Colonic mucosa (tissue), 4 donors: ENCODE measurements at places on chromosomes 13 and 19. TPM values are rescaled to one million over a fixed set of nuclear protein-coding genes. Genes with fewer than 3 reads are reported as not detected.
A peak's percentile ranks its signal among the peaks of the same experiment; 100 is the strongest.

The LIPE gene
- 9.6 TPM for total RNA-seq

- H3K27me3 ChIP-seq, result no peaks in the 10 kb centered on the region
- H3K27ac ChIP-seq, result no peak overlapping the region
- H3K36me3 ChIP-seq, result no peaks in the 10 kb centered on the region
- no peak overlapping the region for H3K4me3 ChIP-seq
- no peak for DNase-seq
Measured at GRCh38 chr19:44682807-44683206, 11.5 kb downstream of the CEACAM19 start.

GRCh38 chr19:32017176-32017953 is 328.0 kb upstream of the ZNF507 start:
- no peaks in the 10 kb centered on the region for H3K4me1 ChIP-seq
- H3K4me3 ChIP-seq, result no peak overlapping the region
- DNase-seq, result no peak
- H3K36me3 ChIP-seq, result no peaks in the 10 kb centered on the region
- H3K27ac ChIP-seq, result no peak overlapping the region
- no peaks in the 10 kb centered on the region for H3K27me3 ChIP-seq

The ZFP28 gene
- 2.1 TPM for total RNA-seq

The BCL3 gene
- 76.4 TPM for total RNA-seq

DNA sequence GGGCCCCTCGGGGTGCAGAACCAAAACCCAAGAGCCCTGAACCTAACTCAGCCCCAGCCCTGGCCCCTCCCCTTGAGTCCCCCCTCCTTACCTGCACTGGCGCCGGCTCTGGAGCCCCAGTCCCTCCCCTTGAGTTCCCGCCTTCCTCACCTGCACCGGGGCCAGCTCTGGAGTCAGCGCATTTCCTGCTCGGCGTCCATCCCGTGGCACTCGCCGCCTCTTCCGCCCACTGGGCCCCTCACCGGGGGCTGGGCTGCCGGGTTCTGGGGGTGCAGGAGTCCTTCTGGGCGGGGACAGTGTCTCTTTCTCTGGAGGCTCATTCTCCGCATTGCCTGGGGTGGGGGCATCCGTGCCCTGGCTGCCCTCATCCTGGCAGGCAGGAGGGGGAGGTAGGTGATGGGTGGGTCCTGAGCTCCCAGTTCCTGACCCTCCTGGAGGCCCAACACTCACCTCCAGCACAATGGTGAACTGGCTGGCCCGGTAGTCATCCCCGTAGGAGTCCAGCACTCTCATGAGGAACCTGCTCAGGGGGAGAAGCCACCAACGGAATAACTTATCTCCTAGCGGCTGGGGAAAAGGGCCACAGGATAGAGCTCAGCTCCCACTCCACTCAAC is 5.3 kb downstream of the NDUFA3 start:
- no peaks in the 10 kb centered on the region for H3K4me1 ChIP-seq
- no peak overlapping the region for H3K4me3 ChIP-seq
- peaks cover 5% of the 10 kb centered on the region for H3K36me3 ChIP-seq
- H3K27me3 ChIP-seq, result no peaks in the 10 kb centered on the region

The WBP4 gene
- total RNA-seq, result 5.8 TPM

DNA sequence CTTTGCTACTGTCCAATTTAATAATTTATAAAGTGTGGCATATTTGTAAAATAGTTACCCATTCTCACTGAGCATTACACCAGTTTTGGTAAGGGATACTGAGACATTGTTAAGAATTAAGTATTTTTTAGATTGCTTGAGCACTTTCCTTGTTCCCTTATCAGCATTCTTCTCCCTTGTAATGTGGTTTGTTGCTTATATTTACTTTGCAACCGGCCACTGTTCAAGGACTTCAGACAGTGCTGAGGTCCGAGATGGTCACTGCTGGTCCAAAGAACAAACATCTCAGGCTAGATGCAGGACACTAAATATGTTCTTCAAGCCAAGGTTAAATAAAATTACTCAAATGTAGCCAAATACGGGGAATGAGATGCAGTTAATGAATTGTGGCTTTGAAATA is 161.4 kb downstream of the TM9SF2 start:
- no peaks in the 10 kb centered on the region for H3K27me3 ChIP-seq
- no peaks in the 10 kb centered on the region for H3K4me1 ChIP-seq
- H3K36me3 ChIP-seq, result no peaks in the 10 kb centered on the region
- no peak for DNase-seq

- peak overlapping the region; percentile 25 for H3K4me3 ChIP-seq
- H3K27ac ChIP-seq, result no peak overlapping the region
- peaks cover 82% of the 10 kb centered on the region for H3K27me3 ChIP-seq
- DNase-seq, result peak; percentile 34
- no peaks in the 10 kb centered on the region for H3K36me3 ChIP-seq
Measured at GRCh38 chr19:49422407-49423070, 702 bp downstream of the PTH2 start.

GRCh38 chr19:7562646-7563393 is 27.3 kb downstream of the PNPLA6 start:
- no peak for DNase-seq
- H3K4me3 ChIP-seq, result no peak overlapping the region
- no peaks in the 10 kb centered on the region for H3K36me3 ChIP-seq
- H3K4me1 ChIP-seq, result no peaks in the 10 kb centered on the region
- H3K27ac ChIP-seq, result no peak overlapping the region

The SHD gene
- 16.8 TPM for total RNA-seq

- H3K4me1 ChIP-seq, result no peaks in the 10 kb centered on the region
- H3K36me3 ChIP-seq, result no peaks in the 10 kb centered on the region
- H3K4me3 ChIP-seq, result peak within 1 kb of the TSS; percentile 42
- peak within 1 kb of the TSS; percentile 70 for H3K27ac ChIP-seq
- no peaks in the 10 kb centered on the region for H3K27me3 ChIP-seq
Measured at GRCh38 chr13:48412881-48413351, at the start of gene LPAR6. TSS of gene LPAR6 (minus strand) at chr13:48413113. CDS start at chr13:48412423, 690 bp downstream.

DNA sequence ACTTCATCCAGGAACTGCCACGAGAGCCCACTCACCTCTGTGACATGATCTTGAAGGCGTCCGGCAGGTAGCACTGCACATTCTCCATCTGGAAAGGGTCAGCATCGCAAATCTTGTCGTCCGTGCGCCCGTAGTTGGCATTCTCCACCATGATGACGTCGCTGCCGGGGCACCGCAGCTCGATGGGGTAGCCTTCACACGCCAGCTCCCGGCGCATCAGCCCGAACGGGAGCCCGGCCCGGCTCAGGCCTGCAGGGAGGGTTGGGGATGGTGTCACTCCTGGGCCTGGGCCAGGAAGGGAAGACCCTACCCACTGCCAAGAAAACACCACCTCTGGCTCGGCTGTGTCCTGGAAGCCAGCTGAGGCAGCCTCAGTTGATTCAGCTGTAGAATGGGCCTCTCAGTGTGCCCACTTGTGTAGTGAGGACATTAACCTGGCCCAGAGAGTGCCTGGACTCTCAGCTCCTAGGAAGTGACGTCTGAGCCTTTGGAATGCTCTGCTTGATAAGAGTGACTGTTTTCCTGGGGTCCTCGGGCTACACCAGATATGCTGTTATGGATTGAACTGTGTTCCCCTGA is 28.4 kb downstream of the ADGRL1 start:
- H3K27me3 ChIP-seq, result no peaks in the 10 kb centered on the region
- H3K27ac ChIP-seq, result no peak overlapping the region
- no peaks in the 10 kb centered on the region for H3K36me3 ChIP-seq

The KIR3DL1 gene
- not detected for total RNA-seq

- no peaks in the 10 kb centered on the region for H3K36me3 ChIP-seq
- no peak overlapping the region for H3K27ac ChIP-seq
- no peak for DNase-seq
- no peaks in the 10 kb centered on the region for H3K27me3 ChIP-seq
- H3K4me3 ChIP-seq, result no peak overlapping the region
Measured at GRCh38 chr13:113159701-113160100, 1.3 kb downstream of the PROZ start.

The NANOS3 gene
- not detected for total RNA-seq

DNA sequence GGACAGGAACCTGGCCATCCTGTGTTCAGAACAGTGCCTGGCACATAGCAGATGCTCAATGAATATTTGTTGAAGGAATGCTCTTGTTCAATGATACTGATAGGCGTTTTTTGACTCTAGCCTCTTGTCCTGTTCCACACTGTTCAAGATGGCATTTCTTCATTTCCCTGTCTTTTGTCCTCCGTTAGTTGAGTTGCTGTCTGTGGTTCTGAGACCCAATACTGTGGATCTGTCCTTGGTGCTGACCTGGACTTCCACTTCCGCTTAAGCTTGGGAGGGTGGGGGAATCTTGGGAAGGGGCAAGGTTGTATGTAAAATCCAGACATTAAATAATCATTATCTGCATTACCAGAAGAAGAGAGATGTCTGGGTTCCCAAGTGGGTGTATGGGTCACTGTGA is 8.3 kb upstream of the KCNN4 start:
- H3K4me3 ChIP-seq, result no peak overlapping the region
- H3K4me1 ChIP-seq, result peaks cover 5% of the 10 kb centered on the region
- no peak for DNase-seq
- H3K36me3 ChIP-seq, result no peaks in the 10 kb centered on the region
- no peak overlapping the region for H3K27ac ChIP-seq

The NALCN gene
- total RNA-seq, result 0.27 TPM

DNA sequence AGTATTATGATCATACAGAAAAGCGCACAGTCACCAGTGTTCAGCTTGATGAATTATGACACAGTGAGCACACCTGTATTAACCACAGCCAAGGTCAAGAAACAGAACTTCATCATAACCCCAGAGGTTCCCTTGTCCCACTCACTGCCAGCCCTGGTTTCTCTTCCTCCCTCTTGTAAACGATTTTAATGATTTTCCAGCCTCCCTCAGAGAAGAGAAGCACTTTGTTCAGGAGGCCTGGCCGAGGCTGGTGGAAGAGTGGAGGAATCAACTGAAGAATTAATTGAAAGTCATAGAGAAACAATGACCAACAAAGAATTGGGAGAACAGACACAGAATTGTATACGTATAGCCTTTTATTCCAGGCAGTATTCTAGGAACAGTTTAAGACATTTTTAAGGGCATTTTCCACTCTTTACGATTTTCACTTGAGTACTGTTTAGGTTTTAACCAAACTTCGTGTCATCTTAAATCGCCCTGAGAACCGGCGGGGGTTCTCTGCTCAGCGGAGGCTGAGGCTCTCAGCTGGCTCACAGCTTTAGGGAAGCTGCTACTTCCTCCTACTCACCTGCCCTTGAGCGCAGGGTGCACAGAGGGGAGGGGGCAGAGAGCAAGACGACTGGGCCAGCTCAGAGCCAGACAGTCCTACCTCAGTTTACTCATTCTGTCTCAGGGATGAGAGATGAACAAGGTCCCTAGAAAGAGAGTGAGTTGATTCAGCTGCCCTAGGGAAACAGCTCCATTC is 108.6 kb downstream of the AKAP11 start:
- H3K27me3 ChIP-seq, result no peaks in the 10 kb centered on the region
- DNase-seq, result no peak
- H3K36me3 ChIP-seq, result no peaks in the 10 kb centered on the region
- H3K4me1 ChIP-seq, result no peaks in the 10 kb centered on the region

- H3K27ac ChIP-seq, result no peak overlapping the region
- DNase-seq, result no peak
- H3K36me3 ChIP-seq, result no peaks in the 10 kb centered on the region
Measured at GRCh38 chr13:42875475-42876269, 94.3 kb downstream of the FAM216B start.

DNA sequence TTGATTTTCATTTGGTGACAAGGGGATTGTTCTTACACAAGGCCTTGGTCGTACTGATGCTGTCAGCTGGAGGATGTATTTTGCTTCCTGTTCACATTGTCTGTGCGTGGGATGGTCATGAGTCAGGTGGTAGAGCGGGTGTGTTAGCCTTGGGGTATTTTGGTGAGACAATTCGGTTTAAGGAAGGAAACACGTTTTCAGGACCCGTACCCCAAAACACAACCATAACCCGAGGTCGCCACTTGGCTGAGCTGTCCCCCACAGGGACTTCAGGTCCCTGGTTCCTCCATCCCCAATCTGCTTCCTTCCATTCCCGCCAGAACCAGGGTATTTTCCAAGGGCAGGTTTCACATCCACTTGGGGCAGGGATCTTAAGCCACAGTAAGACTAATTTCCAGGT is 15.0 kb downstream of the MYO9B start:
- H3K4me3 ChIP-seq, result no peak overlapping the region
- no peaks in the 10 kb centered on the region for H3K27me3 ChIP-seq
- H3K27ac ChIP-seq, result peak overlapping the region; percentile 76
- H3K4me1 ChIP-seq, result peaks cover 4% of the 10 kb centered on the region
- no peaks in the 10 kb centered on the region for H3K36me3 ChIP-seq

DNA sequence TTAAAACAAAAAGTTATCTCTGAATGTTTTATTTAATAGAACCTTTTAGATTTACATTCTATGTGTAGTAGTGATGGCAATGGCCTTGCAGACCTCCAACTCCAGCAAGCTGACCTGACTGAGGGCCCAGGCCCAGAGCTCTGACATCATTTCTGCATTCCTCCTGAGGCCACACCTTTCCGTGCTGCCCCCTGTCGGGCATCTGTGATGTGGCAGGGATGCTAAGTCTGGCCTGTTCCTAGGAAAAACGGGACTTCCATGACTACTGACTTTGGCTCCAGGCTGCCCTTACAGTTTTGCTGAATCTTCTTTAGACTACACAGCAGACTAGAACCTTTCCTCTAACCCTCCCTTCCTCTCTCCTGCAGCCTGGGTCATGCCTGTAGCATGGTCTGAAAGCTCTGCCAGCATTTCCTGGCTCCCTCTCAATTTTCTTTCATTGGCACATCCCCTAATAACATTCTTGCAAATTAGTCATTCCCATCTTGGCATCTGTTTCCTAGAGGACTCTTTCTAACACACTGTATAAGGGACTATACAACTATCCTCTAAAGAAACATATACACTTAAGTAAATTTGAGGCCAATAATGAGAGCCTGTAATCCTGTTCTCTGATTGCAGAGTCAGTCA is 249.1 kb downstream of the GPC5 start:
- H3K4me3 ChIP-seq, result no peak overlapping the region
- H3K36me3 ChIP-seq, result no peaks in the 10 kb centered on the region
- no peaks in the 10 kb centered on the region for H3K4me1 ChIP-seq
- no peak overlapping the region for H3K27ac ChIP-seq
- peak; percentile 18 for DNase-seq
- no peaks in the 10 kb centered on the region for H3K27me3 ChIP-seq

The IGFL2 gene
- 2.5 TPM for total RNA-seq

The FRY gene
- 19.9 TPM for total RNA-seq

DNA sequence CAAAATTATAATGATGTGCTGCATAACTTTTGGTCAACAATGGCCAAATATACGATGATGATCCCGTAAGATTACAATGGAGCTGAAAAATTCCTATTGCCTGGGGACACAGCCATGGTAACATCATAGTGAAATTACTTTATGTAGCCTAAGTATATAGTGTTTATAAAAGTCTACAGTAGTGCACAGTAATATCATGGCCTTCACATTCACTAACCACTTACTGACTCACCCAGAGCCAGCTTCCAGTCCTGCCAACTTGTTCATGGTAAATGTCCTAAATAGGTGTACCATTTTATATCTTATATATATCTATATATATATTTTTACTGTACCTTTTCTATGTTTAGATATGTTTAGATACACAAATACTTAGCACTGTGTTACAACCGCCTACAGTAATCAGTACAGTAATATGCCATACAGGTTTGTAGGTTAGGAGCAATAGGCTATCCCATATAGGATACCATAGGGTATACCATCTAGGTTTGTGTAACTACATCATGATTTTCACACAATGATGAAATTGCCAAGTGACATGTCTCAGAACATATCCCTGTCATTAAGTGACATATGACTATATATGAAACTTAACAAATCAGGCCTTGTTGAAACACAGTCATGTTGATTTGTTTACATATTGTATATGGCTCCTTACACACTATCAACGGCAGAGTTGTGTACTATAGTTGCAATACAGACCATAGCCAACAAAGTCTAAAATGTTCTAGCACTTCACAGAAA is 23.7 kb downstream of the DIS3 start:
- H3K4me1 ChIP-seq, result no peaks in the 10 kb centered on the region
- DNase-seq, result no peak
- no peak overlapping the region for H3K27ac ChIP-seq
